ENCODE measurements at places on chromosomes 7 and 10. TPM values are rescaled to one million over a fixed set of nuclear protein-coding genes. Genes with fewer than 3 reads are reported as not detected.

DNA sequence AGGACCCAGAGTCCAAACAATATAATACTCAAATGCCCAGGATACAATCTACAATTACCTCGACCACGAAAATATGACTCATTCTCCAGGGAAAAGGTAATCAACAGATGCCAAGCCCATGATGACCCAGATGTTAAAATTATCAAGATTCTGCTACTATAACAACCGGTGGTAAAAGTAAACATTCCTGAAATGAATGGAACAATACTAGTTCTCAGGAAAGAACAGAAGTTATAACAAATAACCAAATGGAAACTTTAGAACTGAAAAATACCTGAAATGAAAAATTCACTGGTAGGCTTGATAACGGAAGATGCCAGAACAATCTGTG, 34.1 kb upstream of the GUSB start:
- peak; percentile 79 for DNase-seq

GRCh38 chr10:64731016-64731415, 1209.8 kb downstream of the REEP3 start:
- DNase-seq = no peak

- no peak for DNase-seq
Measured at GRCh38 chr7:70776627-70777101, 355.3 kb upstream of the GALNT17 start.

Gene IQUB
- total RNA-seq = 0.46 TPM

Gene AOC1
- total RNA-seq = not detected
